ENCODE measurements at places on chromosomes 13 and 19.
A peak's percentile ranks its signal among the peaks of the same experiment; 100 is the strongest.

- no peak for DNase-seq
Observed at GRCh38 chr19:15779756-15780476, 7.5 kb upstream of the OR10H5 start.

DNA sequence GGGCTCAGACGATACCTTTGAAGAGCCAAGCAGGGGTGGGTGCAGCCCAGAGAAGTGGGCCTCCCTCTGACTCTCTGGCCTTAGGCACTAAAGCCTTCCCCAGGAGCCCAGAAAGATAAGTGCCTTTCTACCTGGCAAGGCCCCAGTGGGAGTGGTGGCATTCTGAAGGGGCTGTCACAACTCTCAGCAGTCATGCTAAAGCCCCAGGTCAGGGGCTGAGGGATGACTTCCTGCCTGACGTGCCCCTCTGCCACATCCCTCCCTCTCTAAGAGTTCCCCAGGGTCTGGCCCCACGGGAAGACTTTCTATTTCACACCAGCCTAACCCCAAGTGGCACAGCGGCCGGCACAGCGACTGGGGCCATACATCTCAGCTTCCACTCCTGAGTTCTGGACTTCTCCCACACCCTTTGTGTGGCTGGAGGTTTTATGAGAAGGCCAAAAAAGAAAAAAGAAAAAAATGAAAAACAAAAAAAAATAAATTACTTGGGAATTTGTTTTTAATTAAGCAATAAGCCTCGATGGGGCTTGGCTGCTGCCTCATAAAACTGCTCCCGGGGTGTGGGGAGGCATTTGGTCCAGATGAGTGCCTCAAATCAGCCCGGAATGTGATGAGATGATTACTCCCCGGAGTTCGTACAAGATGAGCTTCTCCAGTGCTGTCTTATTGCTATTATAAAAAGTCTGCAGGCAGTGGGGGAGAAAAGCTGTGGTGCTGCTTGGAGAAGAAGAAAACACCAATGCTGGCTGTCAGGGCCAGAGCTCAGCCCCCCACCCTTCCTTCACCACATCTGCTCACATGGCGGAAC is 28.5 kb upstream of the PLEKHF1 start:
- DNase-seq, result no peak

DNA sequence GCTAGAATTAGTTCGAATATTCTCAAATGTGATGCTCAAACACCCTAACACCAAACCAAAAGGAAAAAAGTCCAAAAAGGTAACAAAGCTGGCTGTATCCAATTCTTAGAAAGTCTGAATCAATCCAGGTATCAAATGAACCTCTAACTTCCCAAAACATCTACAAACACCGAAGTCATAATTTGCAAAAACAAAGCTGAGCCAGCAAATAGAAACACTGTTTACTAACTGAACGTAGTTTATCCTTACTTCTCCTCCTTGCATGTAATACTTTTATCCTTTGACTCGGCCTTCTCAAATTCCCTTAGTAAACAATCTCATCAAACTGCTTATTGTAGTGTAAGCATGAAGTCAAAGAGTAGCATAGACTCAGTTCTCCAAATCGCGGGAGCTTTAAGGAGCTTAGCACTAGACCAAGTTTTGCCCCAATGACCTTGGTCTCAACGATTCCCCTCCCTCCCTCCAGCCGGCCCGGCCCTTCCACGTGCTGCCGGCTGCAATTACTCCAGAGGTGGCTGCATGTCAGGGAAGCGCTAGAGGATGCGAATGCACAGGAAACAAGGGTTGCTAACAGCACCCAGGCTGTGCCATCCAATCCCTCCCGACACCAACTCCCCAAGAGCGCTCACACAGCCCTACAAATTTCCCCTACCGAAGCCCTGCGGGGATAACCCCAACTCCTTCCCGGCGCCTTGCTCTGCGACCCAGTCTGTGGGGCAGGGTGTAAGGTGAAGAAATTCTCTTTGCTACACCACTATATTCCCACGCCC is 693 bp downstream of the XPO4 start:
- DNase-seq, result peak; percentile 13

DNA sequence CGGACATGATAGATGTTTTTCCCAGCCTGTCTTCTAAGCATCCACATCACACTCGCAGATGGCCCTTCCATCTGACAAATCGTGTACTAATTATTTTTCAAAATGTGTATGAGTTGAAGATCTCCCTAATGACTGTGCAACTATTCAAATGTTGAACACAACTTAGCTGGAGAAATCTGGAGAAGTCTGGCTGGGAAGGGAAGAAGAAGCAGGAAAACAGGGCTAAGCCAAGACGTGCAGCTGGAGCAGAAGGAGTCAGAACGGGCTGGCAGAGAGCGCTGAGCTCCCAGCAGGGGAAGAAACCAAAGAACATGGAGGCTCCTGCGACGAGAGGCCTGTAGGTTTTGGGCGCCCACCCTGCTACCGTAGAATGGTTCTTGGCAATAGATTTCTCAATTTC is 13.2 kb upstream of the LATS2 start:
- no peak for DNase-seq

- DNase-seq, result no peak
Observed at GRCh38 chr13:85314686-85315085, 484.5 kb downstream of the SLITRK6 start.

DNA sequence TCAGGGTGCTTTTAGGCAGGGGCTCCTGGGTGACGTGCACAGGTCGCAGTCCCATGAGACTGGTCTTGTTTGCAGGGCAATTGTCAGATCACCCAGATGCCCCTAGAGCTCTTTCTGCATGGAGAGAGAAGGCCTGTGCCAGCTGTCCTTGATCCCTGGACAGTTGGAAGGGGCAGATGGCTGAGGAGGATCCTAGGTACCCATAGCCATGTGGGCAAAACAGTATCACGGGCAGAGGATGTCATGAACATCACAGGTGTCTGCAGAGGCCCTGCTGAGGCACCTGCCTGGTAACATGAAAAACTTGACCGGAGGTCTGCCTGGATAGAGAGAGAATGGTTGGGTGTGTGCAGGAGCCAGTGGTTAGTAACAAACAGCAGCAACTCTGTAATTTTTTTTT is 99.3 kb downstream of the ZNF536 start:
- DNase-seq, result no peak

DNA sequence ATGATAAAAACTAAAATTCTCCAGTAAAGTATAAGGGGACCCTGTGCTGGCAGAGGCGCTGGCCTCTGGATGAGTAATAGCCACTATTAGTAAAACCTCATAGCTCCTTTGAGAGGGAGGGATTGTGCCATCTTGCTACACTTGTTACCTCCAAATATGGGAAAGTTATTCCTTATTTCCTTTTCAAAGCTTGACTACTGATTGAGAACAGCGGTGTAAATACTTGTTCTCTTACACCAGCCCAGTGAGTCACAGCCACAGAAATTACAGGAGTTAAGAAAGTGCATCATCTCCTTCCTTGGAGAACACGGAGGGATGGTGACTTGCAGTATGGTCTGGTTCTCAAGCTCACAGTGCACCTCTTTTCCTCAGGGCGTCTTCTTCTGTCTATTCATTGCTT is 379.0 kb downstream of the EFNB2 start:
- DNase-seq, result no peak

- no peak for DNase-seq
Observed at GRCh38 chr13:59891053-59891452, 272.7 kb downstream of the DIAPH3 start.

GRCh38 chr13:37923236-37923635 is 53.7 kb upstream of the TRPC4 start:
- no peak for DNase-seq

DNA sequence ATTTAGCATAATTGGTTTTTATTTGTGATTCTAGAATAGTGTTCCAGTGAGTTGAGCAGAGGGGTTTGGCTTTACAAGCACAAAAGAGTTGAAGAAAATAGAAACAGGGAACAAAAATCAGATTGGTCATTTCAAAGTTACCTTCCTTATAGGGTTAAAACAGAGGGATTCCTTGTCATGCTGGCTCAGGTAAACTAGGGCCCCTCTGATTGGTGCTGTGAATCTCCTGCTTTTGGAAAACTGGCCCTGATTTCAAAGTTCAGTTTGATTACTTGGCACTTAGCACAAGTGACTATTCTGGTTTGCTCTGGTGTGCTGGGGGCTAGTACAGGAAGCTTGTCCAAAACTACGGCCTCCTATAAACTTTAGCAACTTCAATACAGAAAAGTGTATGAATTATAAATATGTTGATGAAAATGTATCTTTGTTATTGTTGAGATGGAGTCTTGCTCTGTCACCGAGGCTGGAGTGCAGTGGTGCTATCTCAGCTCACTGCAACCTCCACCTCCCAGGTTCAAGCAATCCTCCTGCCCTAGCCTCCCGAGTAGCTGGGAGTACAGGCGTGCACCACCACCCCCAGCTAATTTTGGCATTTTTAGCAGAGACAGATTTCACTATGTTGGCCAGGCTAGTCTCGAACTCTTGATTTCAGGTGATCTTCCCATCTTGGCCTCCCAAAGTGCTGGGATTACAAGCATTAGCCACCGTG is 1.9 kb upstream of the MRPS31 start:
- no peak for DNase-seq

- no peak for DNase-seq
Observed at GRCh38 chr13:95122063-95122462, 179.2 kb downstream of the ABCC4 start.

DNA sequence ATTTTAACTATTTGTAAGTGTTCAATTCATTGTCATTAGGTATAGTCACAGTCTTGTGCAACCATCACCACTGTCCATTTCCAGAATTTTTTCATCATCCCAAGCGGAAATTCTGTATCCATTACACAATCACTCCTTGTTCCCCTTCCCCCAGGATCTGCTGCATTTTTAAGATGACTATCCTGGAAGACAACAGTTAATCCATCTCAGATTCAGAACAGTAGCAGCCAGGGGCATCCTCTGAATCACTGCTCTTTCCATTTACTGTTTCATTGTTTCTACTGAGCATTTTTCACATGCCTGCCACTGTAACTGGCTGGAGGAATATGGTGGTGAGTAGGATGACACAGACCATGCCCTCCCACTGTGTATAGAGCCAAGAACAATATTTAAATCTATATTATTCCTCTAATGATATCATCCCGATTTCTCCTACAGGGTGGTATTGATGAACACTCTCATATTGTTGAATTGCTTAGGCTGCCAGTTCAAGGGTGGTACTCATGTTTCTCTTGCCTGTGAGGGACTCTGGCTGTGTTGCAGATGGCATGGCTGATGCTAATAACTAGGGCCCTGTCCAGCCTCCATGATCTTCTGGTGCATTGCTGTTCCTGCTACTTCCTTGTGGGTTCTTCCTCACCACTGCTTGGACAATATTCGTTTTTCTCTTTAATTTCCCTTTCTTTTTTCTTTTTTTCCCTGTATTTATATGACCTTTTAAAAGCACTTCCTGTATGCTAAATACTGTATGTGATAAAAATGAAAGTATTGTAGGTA is 59.0 kb downstream of the WDFY2 start:
- no peak for DNase-seq

DNA sequence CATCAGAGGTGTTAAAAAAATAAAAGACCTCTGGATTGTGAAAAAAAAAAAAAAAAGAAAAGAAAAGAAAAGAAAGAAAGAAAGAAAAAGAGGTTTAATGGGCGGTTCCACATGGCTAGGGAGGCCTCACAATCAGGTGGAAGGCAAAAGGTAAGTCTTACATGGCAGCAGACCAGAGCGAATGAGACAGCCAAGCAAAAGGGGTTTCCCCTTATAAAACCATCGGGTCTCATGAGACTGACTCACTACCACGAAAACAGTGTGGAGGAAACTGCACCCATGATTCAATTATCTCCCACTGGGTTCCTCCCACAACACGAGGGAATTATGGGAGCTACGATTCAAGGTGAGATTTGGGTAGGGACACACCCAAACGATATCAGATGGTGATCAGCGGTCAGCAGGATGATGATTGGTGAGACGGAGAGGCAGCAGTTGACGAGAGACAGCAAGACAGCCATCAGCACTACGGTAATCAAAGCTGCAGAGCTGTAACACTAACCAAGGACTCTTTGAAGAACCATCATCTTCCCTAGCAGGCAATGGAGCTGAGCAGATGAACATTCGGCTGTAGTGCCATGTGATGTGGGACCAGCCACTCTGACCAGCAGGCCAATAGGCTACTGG is 3.9 kb upstream of the CD209 start:
- DNase-seq, result peak; percentile 20

DNA sequence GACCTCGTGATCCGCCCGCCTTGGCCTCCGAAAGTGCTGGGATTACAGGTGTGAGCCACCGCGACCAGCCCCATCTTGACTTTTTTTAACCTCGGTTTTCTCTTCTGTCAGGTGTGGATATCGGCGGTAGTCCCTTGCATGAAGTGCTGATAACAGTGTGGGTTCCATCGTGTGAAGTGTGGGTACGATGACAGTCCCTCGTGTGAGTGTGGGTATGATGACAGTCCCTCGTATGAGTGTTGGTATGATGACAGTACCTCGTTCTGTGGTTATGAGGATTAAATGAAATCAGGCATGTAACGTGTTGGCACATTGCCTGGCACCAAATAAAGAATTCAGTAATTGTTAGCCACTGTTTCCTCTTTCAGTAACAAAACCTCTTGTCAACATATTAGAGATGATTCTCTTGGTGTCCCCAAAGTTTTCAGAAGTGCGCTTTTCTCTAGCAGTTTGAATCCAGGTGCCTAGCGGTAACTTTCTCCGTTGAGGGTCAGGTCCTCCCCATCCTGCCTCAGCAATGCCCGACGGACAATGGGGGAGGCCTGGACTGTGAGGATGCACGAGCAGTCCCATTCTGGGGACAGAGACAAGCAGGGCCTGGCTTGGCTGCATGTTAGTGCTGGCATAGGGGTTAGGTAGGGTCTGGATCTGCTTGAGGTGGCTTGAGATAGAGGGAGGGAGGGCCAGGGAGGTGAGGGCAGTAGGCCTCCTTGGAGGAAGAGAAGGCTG is 15.3 kb downstream of the GATAD2A start:
- DNase-seq, result no peak

DNA sequence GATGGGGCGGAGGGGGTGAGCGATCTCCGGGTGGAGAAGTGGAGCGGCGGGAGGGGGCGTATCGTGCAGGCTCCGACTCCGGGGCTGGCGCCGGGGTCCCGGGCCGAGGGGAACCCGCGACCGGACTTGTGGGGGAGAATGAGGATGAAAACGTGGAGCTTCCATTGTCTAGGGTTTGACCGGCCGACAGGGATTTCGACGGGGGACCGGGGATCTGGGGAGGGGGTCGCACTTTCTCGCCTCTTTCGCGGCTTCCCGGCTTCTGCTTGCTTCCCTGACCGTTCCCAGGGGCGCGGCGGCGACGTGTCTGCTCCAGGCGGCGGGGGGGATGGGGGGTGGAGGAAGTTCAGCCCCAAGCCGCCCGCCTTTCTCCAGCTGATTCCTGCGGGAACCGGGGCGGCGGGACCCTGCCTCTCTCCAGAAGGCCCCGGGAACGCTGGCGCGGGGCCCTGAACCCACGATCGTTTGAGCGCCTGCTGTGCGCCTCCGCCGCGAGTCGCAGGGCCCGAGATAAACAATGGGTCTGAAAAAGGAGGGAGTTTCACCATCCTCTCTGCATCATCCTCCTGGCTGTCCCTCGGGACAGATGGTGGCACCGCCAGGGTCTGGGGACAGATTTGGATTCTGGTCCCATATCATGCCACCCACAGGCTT is 790 bp downstream of the TPM4 start:
- peak; percentile 38 for DNase-seq

GRCh38 chr19:33296488-33296971 is 5.8 kb downstream of the CEBPA start:
- no peak for DNase-seq

DNA sequence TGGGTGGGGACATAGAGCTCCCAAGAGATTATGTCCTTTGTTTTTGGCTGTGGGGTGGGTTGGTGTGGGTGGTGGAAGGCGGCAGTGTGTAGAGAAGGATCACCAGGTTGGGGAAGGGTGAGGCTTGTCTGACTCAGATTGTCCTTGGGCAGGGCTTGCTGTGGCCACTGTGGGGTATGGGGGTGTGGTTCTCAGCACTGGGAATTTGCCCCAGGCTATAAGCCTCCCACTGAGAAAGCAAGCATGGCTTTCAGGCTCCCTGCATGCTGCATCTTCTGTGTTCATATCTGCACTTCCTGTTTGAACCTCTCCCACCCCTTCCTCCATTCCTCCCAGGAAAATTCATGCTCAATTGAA is 34.9 kb downstream of the DNAJC15 start:
- DNase-seq, result no peak

Measured in CD4-positive, alpha-beta T cell (primary cell).